Natural killer cell treated with Interleukin-12 subunit alpha and Interleukin-12 subunit beta and Interleukin-15 and Interleukin-18, amount 100 ng/mL, for 72 hours (primary cell): ENCODE measurements at places on chromosomes 7 and 10. TPM values are rescaled to one million over a fixed set of nuclear protein-coding genes. Genes with fewer than 3 reads are reported as not detected.

- peaks cover 17% of the 10 kb centered on the region for H3K4me1 ChIP-seq
- DNase-seq = no peak
- H3K4me3 ChIP-seq = no peak overlapping the region
- no peak overlapping the region for H3K27ac ChIP-seq
- no peaks in the 10 kb centered on the region for H3K36me3 ChIP-seq
- H3K27me3 ChIP-seq = no peaks in the 10 kb centered on the region
Observed at GRCh38 chr10:62658516-62658915, 146.0 kb upstream of the ADO start.

GRCh38 chr10:70903262-70903921 is 15.0 kb upstream of the PCBD1 start:
- H3K36me3 ChIP-seq = no peaks in the 10 kb centered on the region
- H3K4me3 ChIP-seq = no peak overlapping the region
- peaks cover 2% of the 10 kb centered on the region for H3K4me1 ChIP-seq
- H3K27ac ChIP-seq = no peak overlapping the region

DNA sequence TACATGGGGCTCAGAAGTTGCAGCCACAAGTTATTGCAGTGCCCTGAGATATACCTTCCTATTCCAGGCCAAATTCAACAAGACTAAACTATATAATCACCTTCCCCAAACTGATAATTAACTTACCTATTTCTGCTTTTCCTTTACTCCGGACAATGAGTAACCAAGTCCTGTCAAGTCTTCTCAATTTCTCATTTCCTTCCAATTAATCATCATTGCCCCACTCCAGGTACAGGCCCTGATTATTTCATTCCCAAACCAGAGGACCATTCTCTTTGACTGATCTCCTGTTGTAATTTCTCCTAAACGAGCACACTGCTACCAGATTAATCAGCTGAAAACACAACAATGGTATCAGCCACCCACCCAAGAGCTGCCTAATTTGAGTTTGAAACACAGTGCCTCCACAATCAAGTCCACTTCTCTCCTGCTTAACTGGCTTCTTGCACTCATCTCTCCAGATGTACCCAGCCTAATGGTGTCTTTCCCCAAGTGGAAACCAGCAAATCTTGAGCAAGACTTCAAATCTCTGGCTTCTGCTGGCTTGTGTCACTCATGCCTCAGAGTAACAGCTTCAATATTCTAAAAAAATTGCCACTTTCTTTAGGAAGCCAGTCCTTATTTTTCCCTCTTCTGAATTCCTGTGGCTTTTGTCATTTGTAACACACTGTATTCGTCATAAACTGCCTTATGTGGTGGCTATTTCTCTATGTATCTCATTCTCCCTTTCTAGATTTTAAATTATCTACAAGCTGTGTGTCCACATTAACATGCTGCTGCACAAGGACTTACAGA is 89.1 kb downstream of the CDK6 start:
- no peak overlapping the region for H3K4me3 ChIP-seq
- H3K36me3 ChIP-seq = peaks cover 35% of the 10 kb centered on the region
- H3K27me3 ChIP-seq = no peaks in the 10 kb centered on the region
- DNase-seq = no peak
- H3K27ac ChIP-seq = peak overlapping the region; percentile 19

GRCh38 chr10:132918264-132918616 is 24.1 kb downstream of the CFAP46 start:
- no peaks in the 10 kb centered on the region for H3K36me3 ChIP-seq
- DNase-seq = peak; percentile 54
- no peaks in the 10 kb centered on the region for H3K4me1 ChIP-seq

DNA sequence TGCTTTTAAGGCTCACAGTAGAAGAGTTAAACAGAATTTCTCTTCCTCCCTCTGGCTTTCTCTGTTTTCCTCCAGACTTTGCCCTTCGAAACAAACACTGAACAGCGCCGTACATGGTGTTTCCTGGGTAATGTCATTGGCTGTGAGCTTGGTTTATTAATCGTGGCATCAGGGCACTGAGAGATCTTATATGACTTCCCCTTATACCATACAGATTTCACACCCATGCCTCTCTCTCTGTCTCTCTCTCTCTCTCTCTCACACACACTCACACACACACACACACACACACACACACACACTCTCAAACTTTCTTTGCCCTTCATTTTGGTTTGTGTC is 195.5 kb downstream of the CREB5 start:
- H3K4me3 ChIP-seq = no peak overlapping the region
- H3K27ac ChIP-seq = no peak overlapping the region
- H3K36me3 ChIP-seq = no peaks in the 10 kb centered on the region
- no peak for DNase-seq

GRCh38 chr10:86355571-86356038 is 11.0 kb downstream of the GRID1 start:
- H3K4me1 ChIP-seq = peaks cover 8% of the 10 kb centered on the region
- H3K27me3 ChIP-seq = no peaks in the 10 kb centered on the region
- no peak for DNase-seq
- H3K36me3 ChIP-seq = no peaks in the 10 kb centered on the region
- no peak overlapping the region for H3K4me3 ChIP-seq

GRCh38 chr7:137661634-137662033 is 185.1 kb downstream of the DGKI start:
- H3K36me3 ChIP-seq = no peaks in the 10 kb centered on the region
- H3K4me1 ChIP-seq = no peaks in the 10 kb centered on the region
- no peak overlapping the region for H3K27ac ChIP-seq
- peaks cover 12% of the 10 kb centered on the region for H3K27me3 ChIP-seq
- DNase-seq = no peak
- H3K4me3 ChIP-seq = no peak overlapping the region

- no peaks in the 10 kb centered on the region for H3K27me3 ChIP-seq
- peaks cover 80% of the 10 kb centered on the region for H3K4me1 ChIP-seq
Observed at GRCh38 chr7:36651404-36651803, 72.9 kb downstream of the AOAH start.

DNA sequence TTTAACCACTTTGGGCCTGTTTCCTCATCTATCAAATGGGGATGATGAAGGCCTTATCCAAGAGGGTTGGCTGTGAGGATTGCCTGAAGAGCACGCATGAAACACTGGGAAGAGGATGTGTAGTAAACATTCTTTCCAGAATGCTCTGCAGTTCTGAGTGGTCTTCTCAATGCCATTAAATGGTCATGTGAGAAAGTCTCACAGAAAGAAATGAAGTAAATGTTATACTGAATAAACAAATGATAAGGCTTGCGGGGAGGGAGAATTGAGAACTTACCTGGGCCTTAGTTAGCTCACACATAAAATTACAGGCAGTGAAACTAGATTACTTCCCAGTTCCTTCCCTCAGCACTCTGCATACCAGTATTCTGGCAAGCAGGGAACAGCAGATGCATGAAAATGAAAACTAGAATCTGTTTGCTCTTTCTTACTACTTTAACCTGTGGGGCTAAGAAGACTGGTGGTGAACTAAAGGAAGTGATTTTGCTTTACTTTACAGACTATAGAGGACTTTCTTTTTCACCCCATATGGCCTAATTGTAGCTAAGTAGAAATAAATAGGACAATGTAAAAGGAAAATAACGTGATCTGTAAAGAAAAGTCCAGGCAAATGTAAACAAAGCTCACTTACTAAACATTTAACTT is 135.3 kb upstream of the CCDC6 start:
- no peaks in the 10 kb centered on the region for H3K4me1 ChIP-seq
- no peaks in the 10 kb centered on the region for H3K36me3 ChIP-seq
- H3K4me3 ChIP-seq = no peak overlapping the region
- no peak for DNase-seq
- H3K27ac ChIP-seq = no peak overlapping the region

GRCh38 chr10:7817984-7818294 is 366 bp upstream of the TAF3 start:
- peaks cover 13% of the 10 kb centered on the region for H3K36me3 ChIP-seq
- H3K4me3 ChIP-seq = peak overlapping the region; percentile 99
- no peak for DNase-seq
- peaks cover 26% of the 10 kb centered on the region for H3K4me1 ChIP-seq
- H3K27me3 ChIP-seq = peaks cover 6% of the 10 kb centered on the region
- peak overlapping the region; percentile 77 for H3K27ac ChIP-seq

- peaks cover 25% of the 10 kb centered on the region for H3K4me1 ChIP-seq
- peak overlapping the region; percentile 16 for H3K27ac ChIP-seq
- no peaks in the 10 kb centered on the region for H3K27me3 ChIP-seq
- H3K4me3 ChIP-seq = no peak overlapping the region
- H3K36me3 ChIP-seq = no peaks in the 10 kb centered on the region
- DNase-seq = no peak
Observed at GRCh38 chr10:79235765-79236432, 111.4 kb upstream of the PPIF start.

GRCh38 chr7:81331061-81332018 is 412.5 kb upstream of the SEMA3C start:
- no peak overlapping the region for H3K27ac ChIP-seq
- no peak for DNase-seq
- H3K4me1 ChIP-seq = no peaks in the 10 kb centered on the region
- H3K36me3 ChIP-seq = no peaks in the 10 kb centered on the region
- H3K27me3 ChIP-seq = no peaks in the 10 kb centered on the region

GRCh38 chr10:75654772-75655171 is 223.3 kb downstream of the LRMDA start:
- no peak overlapping the region for H3K27ac ChIP-seq
- H3K4me3 ChIP-seq = no peak overlapping the region
- peaks cover 26% of the 10 kb centered on the region for H3K27me3 ChIP-seq
- DNase-seq = no peak

DNA sequence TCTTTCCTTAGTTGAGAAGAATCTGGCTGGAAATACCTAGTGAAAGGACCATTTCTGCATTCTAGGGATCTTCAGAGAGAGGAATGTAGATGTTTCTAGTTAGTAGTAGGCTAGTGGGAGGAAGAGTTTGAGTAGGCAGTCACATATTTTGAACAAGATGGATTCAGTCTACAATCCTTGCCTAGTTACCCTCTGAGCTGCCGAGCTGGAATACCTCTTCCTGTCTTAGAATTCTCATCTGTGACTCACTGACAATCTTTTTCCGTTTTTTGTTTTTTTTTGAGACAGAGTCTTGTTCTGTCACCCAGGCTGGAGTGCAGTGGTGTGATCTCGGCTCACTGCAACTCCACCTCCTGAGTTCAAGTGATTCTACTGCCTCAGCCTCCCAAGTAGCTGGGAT is 30.7 kb upstream of the PLPP4 start:
- no peak for DNase-seq
- H3K4me1 ChIP-seq = peaks cover 2% of the 10 kb centered on the region
- H3K27ac ChIP-seq = no peak overlapping the region
- H3K27me3 ChIP-seq = peaks cover 28% of the 10 kb centered on the region

GRCh38 chr7:75642810-75643486 is 95.8 kb downstream of the HIP1 start:
- no peaks in the 10 kb centered on the region for H3K27me3 ChIP-seq
- no peak overlapping the region for H3K4me3 ChIP-seq
- H3K27ac ChIP-seq = peak overlapping the region; percentile 62
- H3K36me3 ChIP-seq = no peaks in the 10 kb centered on the region

- H3K4me1 ChIP-seq = peaks cover 26% of the 10 kb centered on the region
- H3K27ac ChIP-seq = peak within 1 kb of the TSS; percentile 99
- H3K36me3 ChIP-seq = peaks cover 6% of the 10 kb centered on the region
- peak within 1 kb of the TSS; percentile 96 for H3K4me3 ChIP-seq
- DNase-seq = no peak
Observed at GRCh38 chr10:110918643-110919348, at the start of gene BBIP1. Gene BBIP1, minus strand, starts transcription at chr10:110919180. Its CDS starts 1,023 bp downstream, at chr10:110918157.

DNA sequence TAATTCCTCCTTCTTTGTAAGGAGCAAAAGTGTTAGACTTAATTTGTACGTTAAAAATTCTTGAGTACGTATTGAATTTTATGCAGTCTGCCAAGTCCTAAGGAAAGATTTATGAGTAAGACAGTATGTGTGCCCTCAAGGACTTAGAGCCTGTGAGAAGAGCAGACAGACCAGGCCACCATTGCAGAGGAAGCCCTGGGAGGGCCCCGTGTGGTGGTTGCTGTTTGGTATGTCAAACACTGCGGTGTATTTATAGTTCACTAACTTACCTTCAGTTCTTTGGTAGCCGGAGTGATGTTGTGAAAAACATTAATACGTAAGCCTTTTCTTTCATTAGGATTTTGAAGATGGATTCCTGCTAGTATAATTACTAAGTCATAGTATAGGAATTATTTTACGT is 82.9 kb downstream of the GALNT11 start:
- no peak overlapping the region for H3K4me3 ChIP-seq
- H3K4me1 ChIP-seq = no peaks in the 10 kb centered on the region
- no peaks in the 10 kb centered on the region for H3K27me3 ChIP-seq
- H3K27ac ChIP-seq = no peak overlapping the region
- no peak for DNase-seq

- peaks cover 26% of the 10 kb centered on the region for H3K27me3 ChIP-seq
- H3K4me1 ChIP-seq = no peaks in the 10 kb centered on the region
- peaks cover 5% of the 10 kb centered on the region for H3K36me3 ChIP-seq
- no peak overlapping the region for H3K27ac ChIP-seq
- DNase-seq = no peak
- no peak overlapping the region for H3K4me3 ChIP-seq
Observed at GRCh38 chr10:101260764-101261481, 31.7 kb upstream of the LBX1 start.

GRCh38 chr7:45450571-45451204 is 123.5 kb upstream of the ADCY1 start:
- no peaks in the 10 kb centered on the region for H3K4me1 ChIP-seq
- H3K27me3 ChIP-seq = peaks cover 36% of the 10 kb centered on the region
- H3K36me3 ChIP-seq = no peaks in the 10 kb centered on the region

CCAR1 gene
- 81.8 TPM for total RNA-seq

PDE1C gene
- 0.12 TPM for total RNA-seq

CTAGE8 gene
- 0.31 TPM for total RNA-seq

GPR26 gene
- total RNA-seq = not detected

POU6F2 gene
- total RNA-seq = 0.28 TPM

PDK4 gene
- total RNA-seq = 0.33 TPM

GLI3 gene
- 0.25 TPM for total RNA-seq

WNT8B gene
- not detected for total RNA-seq

TLX1 gene
- total RNA-seq = not detected
